ENCODE measurements at places on chromosomes 4 and X. TPM values are rescaled to one million over a fixed set of nuclear protein-coding genes. Genes with fewer than 3 reads are reported as not detected.

GAGE13 gene
- not detected for total RNA-seq

SPANXA2 gene
- total RNA-seq, result not detected

UXT gene
- total RNA-seq, result 172 TPM

MSANTD1 gene
- total RNA-seq, result 0.06 TPM

VEGFD gene
- total RNA-seq, result 0.17 TPM

TIMM17B gene
- total RNA-seq, result 117 TPM

SPANXA1 gene
- total RNA-seq, result 0.24 TPM

NSUN7 gene
- 0.26 TPM for total RNA-seq

COL4A6 gene
- 14.4 TPM for total RNA-seq

CXXC4 gene
- total RNA-seq, result 0.05 TPM

HPGDS gene
- not detected for total RNA-seq

FGFR3 gene
- total RNA-seq, result 2.7 TPM

TENM3 gene
- 1.6 TPM for total RNA-seq

ZMAT1 gene
- 0.06 TPM for total RNA-seq

F8 gene
- total RNA-seq, result 3.6 TPM

AMTN gene
- total RNA-seq, result 0.15 TPM

TMEM154 gene
- 0.03 TPM for total RNA-seq

SHISA3 gene
- not detected for total RNA-seq

PNMA5 gene
- not detected for total RNA-seq

SSX4 gene
- not detected for total RNA-seq

GPR173 gene
- total RNA-seq, result not detected

EREG gene
- 9.5 TPM for total RNA-seq

FGF13 gene
- 0.05 TPM for total RNA-seq

ZNF595 gene
- 15.9 TPM for total RNA-seq

IQCM gene
- total RNA-seq, result not detected

S100P gene
- 184 TPM for total RNA-seq

ZNF275 gene
- 4.5 TPM for total RNA-seq

ADGRG2 gene
- 11.1 TPM for total RNA-seq
